Hindlimb muscle (tissue), 1 donor: ENCODE measurements at places on chromosomes 5 and 9.

DNA sequence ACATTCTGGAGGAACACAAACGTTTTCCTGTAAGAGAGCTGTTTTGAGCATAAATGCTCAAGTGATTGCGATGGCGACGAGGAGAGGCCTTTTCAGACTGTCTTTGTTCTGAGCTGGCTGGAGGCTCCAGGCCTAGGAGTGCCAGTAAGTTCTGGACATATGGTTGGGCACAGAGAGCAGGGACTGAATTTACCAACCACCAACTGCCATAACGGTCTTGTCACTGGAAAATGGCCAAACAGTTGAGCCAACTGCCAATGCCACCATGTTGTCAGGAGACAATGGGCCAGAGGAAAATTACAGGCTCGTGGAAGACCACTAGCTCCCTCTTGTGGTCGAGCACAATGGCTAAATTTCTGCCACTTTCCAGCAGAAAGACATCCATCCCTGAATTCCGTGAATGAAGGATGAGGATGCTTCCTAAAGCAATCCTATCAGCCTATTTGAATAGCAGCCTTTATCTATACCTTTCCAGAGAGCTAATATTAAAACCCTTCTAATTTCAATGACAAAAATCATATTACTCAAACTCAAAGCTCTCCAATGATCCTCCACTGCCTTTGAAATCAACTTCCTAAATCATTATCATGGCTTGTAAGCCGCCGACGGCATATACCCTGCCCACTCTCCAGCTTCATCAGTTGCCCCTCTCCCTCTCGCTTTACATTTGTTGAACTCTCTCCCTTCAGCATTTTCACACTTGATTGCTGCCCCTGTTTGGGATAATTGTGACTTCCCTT, 66.9 kb upstream of the GLIS3 start:
- no peak for DNase-seq

DNA sequence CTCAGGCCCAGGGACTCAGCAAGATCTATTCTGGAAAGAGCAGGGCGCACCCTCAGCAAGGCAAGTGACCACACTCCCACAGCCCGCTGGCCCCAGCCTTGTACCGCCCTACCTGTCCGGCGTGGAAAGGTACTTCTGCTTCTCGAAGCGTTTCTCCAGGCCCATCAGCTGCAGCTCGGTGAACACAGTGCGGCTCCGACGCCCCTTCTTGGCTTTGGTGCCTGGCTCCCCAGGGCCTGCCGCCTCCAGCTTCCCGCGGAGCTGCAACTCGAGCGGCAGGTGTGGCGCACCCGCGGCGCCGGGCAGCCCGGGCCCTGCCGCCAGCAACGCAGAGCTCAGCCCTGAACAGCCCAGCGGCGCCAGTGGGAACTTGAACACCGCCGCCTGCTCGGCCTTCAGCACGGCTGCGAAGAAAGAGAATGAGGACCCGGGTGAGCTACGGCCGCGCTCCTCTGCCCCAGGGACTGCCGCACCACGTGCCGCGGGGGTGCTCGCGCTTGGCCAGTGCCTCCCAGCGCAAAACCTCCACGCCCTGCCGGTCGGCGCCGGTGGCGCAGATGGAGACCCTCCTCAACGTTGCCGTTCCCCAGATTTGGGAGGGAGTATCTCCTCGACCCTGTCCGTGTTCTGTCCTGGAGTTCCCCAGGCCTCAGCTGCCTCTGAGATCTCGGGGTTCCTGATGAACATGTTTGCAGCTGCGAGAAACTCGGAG, 2.2 kb downstream of the BARX1 start:
- no peak for DNase-seq

GRCh38 chr9:69190863-69191181, 16.7 kb downstream of the TJP2 start:
- DNase-seq, result no peak

DNA sequence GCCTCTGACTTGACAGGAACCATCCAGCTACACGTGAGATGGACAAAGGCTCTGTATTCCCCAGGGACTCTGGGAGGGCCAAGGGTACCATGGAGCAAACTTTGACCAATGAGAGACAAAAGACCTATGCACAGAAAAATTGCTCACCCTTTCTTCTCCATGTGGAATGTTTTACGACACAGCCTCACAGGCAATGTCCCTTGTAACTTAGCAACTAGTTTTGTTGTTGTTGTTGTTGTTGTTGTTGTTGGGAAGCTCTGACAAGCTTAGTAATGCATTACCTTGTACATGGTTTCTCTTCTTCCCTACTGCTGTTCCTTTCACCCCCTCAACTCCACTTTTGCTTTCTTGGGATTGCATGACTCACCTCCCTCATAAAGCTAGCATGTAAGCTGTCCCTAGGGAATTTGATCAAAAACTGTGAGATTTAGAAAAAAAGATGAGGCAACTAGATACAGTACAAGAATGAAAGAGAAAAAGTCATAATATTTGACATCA, 550.9 kb downstream of the RAB3C start:
- no peak for DNase-seq

DNA sequence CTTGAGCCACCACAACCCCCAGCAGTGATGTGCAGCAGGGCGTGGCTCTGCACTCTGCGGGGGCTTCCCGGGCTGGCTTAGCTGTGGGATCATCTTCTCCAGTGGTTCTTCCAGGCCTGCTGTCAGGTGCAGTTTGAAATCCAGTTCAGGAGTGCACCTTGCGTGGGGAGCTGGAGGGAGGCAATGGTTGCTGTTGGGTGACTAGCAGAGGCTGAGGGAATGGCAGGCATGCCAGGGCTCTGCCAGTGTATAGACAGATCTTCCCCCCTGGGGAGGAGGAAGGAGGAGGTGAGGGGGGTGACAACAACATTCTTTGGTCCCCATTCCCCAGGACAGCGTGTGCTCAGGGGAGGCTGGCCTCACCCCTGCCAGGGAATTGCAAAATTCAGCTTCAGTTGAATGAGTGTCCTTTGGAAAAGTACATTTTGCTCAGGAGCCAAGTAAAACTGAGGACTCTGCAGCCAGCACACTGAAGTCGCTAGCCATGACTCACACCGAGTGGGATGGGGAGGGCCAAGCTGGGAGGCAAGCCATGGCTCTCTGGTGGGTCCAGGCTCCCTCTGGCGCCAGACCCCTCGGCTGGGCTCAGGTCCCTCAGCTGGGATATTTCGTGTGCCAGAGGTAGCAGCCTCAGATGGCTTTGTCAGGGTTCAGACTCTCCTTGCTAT, 35.0 kb downstream of the ERGIC1 start:
- DNase-seq, result peak; percentile 77

DNA sequence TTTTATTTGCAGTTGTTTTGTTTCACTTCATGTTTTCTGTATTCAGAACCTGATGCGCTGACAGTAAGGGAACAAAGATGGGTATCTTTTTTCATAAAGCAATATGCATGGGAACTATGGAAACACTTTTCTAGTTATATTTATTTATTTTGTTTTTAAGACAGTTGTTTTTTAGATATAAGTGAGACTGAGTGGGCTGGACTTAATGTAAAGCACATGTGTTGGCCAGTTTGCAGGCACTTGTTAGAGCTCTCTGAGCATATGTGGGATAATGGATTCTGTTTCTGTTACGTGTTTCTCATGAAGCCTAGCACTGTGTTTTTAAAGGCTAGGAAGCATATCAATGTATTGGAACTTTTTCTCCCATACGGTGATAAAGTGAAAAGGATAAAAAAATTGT, 164.1 kb downstream of the PRR16 start:
- DNase-seq, result peak; percentile 18

DNA sequence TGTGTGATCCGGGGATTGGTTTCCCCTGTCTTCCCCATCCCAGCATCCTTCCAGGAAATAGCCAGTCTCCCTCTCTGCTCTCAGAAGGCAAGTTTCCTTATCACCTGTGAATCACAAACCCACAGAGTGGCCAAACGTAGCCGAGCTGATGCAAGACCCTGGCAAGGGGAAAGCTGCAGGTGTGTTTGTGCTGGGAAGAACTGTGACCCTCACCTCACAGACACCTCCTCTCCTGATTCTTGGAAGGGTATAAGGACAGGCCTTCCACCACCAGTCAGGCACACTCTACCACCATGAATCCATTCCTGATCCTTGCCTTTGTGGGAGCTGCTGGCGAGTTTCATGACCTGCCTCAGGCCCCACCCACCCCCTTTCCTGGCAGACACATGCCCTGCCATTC, at the start of gene PRSS3:
PRSS3 (plus strand) TSS at position 281 of the 400 bp plus-strand sequence; CDS start at position 294, 13 bp downstream.
- no peak for DNase-seq

GRCh38 chr9:9216934-9217333, 1395.9 kb downstream of the PTPRD start:
- DNase-seq, result no peak

GRCh38 chr5:169827769-169828168, 152.5 kb downstream of the INSYN2B start:
- DNase-seq, result no peak

DNA sequence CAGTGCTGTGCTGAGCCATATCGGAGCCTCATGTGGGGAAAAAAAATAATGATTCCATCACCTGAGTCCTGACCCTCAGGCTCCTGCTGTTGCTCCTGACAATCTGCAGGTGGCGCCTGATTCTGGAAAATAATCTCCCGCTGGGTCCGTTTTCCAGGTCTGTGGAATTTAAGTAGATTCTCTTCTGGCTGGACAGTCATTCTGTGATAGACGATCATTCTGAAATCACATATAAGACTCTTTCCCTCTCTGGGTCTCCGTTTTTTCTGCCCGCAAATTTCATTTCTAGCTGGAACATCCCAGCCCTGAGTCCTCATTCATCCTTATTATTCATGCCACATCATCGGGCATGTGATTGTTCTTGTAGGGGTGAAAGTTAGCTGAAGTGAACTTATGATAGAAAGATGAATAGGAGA, 22.1 kb upstream of the STXBP1 start:
- peak; percentile 81 for DNase-seq

GRCh38 chr9:124480621-124480981, 26.6 kb downstream of the NR5A1 start:
- DNase-seq, result no peak

DNA sequence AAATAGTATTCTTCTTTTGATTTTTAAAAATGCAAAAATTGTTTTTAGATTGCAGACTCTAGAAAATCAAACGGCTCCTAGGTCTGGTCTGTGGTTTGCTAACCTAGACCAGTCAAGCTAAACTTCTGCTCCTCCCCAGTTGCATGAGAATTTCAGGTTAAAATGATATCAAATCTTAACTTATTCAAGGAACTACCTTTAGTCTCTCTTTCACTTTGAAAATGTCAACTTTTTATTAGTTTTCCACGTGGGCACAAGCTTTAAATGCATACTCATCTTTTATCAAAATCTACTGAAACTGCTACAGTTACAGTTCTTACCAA, 8.8 kb downstream of the CAMK4 start:
- DNase-seq, result no peak

DNA sequence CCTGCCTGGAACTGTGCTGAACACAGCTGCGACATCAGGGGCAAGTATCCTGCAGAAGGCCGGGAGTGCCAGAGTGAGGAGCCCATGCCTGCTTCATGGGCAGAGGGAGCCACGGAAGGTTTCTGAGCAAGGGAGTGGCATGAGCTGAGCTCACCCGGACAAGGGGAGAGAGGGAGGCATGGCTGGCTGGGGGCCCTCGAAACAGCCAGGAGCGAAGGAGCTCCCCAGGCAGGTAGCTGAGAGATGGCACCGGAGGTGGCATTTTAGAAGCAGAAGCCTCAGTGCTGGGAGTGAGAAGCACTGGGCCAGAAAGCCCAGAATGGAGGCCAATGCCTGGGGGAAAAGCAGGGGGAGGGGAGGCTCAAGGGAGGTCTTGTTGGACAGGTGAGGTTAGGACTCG, 56.9 kb upstream of the SARDH start:
- no peak for DNase-seq

GRCh38 chr5:143955141-143955540, 143.2 kb downstream of the HMHB1 start:
- peak; percentile 61 for DNase-seq

DNA sequence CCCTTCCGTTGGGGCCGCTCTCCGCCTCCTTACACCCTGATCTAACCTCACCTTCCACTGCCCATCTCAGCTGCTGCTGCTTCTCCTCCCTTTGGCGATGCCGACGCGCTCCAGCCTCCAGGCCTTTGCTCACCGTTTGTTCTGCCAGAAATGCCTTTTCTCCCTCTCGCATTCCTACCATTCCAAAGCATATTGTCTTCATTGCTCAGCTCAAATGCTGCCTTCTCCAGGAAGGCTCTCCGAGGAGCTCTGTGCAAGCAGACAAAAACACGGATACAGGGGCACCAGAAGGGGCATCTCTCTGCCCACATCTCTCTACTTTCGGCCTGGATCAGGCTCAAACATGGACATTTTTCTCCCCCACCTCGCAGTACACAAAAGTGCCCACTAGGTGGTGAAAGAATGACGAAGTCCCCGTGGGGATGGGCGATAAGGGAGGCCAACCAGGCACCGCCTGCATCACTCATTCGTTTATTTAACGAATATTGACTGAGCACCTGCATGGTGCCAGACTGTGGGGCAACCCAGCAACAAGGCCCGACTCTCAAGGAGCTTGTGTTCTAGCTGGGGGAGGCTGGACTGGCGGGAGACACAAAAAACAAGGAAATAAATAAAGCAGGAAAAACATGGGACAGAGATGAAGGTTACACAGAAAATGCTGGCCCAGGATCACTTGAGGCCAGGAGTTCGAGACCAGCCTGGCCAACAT, 7.3 kb upstream of the GRHPR start:
- peak; percentile 40 for DNase-seq
